ENCODE measurements at places on chromosomes 2 and 18.

- DNase-seq = no peak
Measured at GRCh38 chr2:34261701-34262100, 662.6 kb upstream of the FAM98A start.

DNA sequence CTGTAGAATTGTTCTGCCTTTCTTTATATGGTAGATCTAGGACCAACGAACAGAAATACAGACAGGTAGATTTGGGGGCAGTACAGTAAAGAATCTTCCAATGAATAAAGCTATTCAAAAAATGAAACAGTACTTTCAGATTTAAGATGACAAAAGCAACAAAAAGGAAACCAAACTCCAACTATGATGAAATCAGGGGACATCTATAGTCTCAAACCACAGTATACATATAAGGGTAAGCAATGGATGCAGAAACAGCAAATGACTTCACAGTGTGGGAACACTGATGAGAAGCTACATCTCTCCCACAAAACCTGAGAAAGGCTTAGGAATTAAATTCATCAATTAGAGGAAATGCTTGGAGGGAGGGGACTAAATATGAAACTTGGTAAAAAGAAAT is 202.5 kb downstream of the CTNNA2 start:
- DNase-seq = no peak

DNA sequence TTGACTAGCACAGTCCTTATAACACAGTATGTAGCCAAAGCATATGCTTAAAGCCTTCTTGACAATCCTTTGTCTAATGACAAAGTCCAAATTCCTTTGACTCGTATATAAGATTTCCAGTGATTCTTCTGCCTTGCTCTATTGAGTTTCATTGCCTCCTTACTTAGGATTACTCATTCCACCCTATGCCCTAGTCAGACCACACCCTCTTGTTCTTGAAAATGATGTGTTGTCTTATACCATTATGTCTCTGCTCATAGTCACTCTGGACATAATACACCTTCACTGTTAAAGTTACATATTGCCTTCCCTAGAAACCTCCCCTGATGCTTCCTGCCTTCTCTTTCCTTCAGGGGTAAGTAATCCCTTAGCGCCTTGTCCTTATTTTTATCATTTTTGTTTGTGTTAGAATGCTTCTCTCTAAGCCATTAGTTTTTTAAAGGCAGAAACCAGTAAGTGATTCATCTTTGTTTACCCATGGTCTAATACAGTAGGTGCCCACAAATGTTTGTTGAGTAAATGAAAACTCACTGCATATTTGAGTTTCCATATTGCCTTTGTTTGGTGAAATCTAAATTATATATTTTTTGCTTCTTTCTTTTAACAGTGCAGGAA is 19.3 kb downstream of the GPD2 start:
- DNase-seq = no peak

DNA sequence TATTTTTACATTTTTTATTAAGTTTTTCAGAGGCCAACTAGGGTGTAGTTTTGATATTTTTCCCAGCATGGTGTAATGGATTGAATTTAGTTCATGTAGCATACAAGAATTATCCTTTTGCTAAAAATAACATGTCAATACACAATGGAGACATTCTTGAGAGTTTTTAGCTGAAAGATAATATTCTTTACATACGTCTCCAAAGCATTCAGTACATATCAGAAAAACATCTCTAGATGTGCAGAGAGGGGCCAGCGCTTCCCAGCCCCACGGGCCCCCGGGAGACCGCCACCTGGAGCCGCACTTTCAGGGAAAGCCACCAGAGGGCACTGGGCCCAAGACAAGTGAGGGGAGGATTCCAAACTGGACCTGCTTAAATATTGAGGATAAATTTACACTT is 499.4 kb downstream of the GALR1 start:
- DNase-seq = no peak

GRCh38 chr2:98037206-98037605 is 41.5 kb upstream of the TMEM131 start:
- no peak for DNase-seq
